ENCODE measurements at places on chromosomes 5 and 9.

DNA sequence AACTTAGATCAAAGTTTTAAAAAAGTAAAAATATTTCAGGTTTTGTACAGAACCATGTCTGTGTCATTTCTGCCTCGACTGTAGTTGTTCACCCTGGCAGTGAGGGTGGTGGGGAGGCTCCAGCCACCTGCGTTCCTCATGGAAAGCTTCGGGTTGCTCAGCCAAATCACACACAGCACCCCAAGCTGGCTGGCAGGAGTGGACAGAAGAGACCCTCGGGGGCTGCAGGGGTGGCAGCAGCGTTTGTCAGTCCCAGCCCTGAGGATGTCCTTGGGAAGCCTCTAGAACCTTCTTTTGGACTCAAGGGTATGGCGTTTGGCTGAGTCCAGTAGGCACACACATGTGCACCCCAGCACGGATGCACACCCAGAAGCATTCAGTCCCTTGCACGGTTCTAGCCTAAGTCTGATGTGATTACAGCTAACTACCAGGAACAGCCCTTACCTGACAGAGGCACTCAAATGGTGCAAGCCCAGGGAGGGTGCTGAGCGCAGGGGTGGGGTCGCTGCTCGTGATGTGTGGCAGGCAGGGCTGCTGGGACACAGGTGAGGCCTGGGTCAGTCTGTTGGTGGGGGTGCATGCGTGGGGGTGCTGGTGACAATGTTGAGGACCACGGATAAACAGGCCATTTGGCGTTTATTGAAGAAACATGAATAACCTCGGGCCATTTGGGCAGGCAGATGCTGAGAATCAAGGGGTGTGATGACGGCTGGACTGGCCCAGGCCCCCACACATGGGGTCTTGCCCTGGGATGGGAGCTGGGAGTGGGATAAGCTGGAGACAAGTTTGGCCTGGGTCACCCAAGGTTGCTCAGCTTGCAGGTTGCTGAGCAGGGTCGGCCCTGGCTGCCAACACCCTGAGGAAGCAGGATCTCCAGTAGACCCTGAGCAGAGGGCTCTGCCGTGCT is 103.4 kb downstream of the PHF2 start:
- DNase-seq = peak; percentile 0

DNA sequence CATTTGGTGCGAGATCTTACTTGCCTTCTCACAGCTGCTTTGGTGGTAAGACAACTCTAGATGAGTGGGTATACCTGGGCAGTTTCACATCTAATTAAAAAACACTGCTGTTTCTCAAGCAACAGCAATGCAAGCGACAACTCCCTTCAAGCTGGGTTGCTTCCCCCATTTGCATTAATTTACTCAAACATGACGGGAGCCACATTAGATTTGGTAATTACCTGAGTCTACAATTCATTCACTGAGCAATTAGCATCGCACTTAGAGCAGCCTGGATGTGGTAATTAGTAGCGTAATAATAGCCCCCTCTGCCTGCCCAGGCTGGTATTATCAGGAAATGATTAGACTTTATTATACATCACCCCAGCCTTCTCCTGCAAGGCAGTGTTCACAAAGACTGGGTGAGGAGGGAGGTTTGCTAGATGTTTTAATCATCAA is 73.4 kb downstream of the FBXO38 start:
- peak; percentile 5 for DNase-seq

- DNase-seq = no peak
These were observed 122.9 kb upstream of the DAB2 start for GRCh38 chr5:39547553-39548154.

DNA sequence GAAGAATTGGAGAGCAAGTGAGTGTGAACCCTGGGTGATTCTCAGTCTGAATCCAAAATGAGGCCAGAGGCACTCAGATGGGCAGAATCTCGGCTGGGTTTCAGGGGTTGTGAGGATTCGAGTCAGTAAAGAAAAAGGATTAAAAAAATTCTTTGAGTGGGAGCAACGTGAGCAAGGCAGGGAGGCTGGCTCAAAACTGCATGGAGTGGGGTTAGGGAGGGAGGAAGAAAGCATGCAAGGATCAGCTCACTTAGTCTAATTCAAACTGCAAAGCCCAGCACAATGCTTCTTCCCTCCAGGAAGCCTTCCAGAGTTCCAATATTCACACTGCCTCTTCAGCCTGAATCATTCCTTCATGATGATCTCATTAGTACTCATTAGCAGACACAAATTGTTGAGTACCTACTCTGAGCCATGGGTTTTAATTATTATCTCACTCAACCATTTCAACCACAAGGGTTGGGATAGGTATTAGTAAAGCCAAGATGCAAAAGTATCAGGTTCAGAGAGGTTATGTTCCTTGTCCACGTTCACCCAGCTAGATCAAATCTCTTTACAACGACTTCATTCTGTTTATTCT is 95.8 kb downstream of the BRINP1 start:
- no peak for DNase-seq

- DNase-seq = no peak
These were observed 65.1 kb downstream of the NPR3 start for GRCh38 chr5:32776200-32776599.

- DNase-seq = no peak
These were observed 243.7 kb downstream of the MPDZ start for GRCh38 chr9:13035822-13036221.

GRCh38 chr5:561408-561807 is 37.2 kb upstream of the SLC9A3 start:
- DNase-seq = no peak

DNA sequence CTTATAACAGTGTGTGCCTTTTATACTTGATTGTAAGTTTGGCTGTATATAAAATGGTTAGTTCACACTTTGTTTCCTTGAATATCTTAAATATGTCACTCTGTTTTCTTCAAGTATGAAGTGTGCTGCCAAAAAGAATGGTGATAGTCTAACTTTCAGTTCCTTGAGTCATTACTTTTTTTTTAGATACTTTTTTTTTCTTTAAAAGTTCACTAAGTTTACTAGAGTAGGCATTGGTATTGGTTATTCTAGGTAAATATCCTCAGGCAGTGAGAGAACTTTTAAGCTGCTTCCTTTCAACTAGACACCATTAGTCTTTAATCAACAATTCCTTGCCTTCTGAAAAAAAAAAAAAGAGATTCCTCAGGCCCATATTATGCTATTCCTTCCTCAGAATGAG is 41.9 kb downstream of the SPEF2 start:
- DNase-seq = no peak

DNA sequence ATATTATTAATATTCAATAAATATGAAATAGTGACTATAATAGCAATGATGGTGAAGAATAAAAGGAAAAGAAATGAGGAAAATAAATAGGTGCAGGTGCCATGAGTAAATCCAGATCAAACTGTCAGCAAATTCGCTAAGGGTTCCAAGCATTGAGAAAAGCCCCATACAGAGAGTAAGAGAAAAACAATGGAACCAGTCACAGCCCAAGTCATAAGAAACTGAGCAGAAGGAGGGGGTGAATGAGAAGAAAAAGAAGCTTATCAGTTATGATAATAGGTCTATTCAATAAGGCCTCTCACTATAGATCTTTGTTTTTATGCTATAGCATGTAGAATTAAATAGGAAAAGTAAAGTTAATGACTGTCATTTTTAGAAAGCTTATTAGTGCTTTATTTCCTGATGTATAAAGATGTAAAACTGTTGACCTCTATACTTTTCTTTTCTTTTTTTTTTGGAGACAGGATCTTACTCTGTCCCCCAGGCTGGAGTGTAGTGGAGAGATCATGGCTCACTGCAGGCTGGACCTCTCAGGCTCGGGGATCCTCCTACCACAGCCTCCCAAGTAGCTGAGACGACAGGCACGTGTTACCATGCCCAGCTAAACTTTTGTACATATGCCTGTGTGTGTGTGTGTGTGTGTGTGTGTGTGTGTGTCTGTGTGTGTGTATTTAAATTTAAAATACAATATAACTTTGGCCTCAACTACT is 72.4 kb downstream of the FYB1 start:
- no peak for DNase-seq

GRCh38 chr5:170986598-170986997 is 124.8 kb downstream of the RANBP17 start:
- DNase-seq = no peak

- DNase-seq = no peak
These were observed 28.3 kb upstream of the GFPT2 start for GRCh38 chr5:180381428-180381827.

GRCh38 chr9:119255116-119255515 is 114.1 kb downstream of the BRINP1 start:
- DNase-seq = no peak

DNA sequence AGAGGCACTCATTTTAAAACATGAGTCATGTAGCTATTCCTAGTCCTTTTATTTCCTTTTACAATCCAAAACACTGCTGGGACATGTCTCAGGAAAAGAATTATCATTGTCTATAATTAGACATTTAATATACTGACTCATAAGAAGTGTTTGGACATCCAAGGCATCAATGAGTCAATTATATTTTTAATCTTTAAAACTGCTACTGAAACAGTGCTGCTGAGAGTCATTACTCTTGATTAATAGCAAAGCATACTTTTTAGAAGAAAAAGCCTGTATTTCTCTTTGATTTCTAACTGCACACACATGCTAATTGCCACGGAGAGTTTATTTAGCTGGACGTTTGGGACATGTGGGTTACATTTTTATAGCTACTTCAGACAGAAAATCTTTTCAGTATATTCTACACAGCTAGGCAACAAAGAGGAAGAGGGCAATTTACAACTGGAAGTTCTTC is 1249.0 kb upstream of the CDH18 start:
- no peak for DNase-seq

DNA sequence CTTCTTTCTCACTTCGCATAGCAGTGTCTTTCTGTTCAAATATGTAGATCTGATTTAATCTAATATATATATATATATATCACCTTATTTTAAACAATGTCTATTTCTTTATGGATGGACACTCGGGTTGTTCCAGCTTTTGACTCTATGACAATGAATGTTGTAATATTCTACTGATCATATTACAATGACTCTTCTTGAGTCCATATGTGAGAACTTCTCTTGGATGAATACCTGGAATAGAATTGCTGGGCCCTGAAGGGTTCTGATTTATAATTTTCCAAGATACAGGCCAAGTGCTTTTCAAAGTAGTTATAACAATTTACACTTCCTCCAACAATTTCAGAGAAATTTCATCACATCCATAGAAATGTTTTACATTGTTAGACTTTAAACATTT is 28.8 kb downstream of the NTRK2 start:
- DNase-seq = no peak

- no peak for DNase-seq
These were observed 43.7 kb downstream of the RASEF start for GRCh38 chr9:83019246-83019645.

DNA sequence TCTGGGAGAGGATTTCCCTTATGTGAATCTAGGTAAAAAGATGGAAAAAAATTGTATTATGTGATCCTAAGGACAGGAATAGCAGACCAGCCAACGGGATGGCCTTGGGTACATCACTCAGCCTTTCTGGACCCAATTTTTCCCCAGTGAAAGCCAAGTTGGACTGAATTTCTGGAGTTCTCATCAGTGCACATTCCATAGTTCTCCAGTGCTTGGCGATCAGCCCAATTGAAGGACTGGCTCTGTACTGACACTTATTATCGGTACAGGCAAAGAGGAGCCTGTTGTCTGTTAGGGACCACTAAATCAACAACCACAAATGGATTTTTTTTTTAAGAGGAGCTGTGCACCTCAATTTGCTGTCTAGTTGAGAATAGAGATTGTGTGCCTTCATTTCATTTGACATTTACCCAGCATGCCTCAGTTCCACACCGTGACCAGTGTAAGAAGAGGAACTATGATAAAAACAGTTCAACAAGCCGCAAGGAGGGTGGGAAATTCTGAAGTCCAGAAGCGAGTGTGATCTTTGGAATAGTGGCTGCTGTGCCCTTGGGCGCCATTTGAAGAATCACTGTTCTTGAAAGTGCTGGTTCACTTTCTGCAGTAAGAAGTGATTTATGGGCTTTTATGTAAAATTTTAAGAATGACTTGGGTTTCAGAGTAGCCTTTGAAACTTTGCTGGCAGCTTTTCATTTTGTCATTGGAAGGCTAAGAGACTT is 8.0 kb downstream of the ARL10 start:
- no peak for DNase-seq

DNA sequence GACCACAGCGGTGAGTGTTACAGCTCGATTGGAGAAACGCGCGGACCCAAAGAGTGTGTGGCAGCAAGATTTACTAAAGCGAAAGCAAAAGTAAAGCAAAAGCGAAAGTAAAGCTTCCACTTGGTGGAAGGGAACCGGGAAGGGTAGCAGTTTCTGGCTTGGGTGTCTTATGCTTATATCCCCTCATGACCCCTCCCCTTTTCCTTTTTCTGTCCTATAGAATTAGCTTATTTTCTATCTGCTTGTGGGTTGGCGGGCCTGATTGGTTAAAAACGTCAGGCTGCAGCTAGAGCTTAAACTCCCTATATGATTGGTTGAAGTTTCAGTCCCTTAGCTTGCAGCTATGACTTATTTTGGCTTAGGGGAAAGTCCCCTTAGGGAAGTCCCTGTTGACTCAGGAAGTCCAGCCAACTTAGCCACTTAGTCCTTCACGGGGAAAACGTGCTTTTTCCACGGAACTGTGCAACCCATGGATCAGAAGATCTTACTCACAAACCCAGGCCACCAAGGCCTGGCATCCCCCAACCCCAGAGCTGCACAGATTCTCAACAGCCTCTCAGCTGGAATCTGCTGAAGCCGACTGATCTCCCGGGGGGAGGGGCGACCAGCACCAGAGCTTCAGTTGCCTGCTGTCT is 114.2 kb upstream of the ADAMTS16 start:
- DNase-seq = peak; percentile 4

- no peak for DNase-seq
These were observed 125.8 kb upstream of the KLF4 start for GRCh38 chr9:107615321-107615720.

- no peak for DNase-seq
These were observed 91.1 kb upstream of the DMRT1 start for GRCh38 chr9:750249-750967.

DNA sequence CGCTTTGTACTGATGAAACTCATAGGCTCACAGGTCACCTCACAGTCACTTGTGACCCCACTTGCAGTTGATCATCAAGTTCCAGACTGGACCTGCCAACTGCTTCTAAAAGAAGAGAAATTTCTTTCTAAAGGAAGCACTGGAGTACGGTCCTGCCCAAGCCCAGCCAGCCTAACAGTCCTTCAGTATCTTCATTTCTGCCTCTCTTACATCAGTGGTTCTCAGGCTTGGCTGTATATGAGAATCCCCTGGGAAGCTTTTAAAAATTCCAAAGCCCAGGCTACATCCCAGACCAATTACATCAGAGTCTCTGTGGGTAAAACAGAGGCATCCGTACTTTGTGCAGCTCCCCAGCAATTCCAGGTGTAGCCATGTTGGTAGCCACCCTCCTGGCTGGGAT is 282.1 kb downstream of the NFIB start:
- DNase-seq = no peak

DNA sequence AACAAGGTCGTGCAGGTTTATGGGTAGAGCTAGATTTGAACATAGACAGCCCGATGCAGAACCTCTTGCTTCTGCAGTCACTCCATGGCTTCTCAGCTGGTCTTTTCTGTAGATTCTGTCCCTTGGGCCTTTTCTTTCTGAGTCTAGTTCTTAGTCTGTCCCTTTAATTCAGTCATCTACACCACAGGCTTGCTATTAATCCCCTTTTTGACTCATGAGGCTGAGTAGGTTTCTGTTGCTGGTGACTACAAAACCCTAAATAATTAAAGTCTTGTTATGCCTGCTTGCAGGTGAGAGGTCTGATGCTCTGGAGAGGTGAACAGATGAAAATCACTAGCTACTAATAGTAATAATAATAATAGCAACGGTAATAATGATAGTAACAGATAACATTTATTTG is 19.3 kb upstream of the STRBP start:
- DNase-seq = no peak

GRCh38 chr5:136174021-136174659 is 18.8 kb downstream of the SMIM32 start:
- no peak for DNase-seq
